ENCODE measurements at places on chromosomes 4 and X. TPM values are rescaled to one million over a fixed set of nuclear protein-coding genes. Genes with fewer than 3 reads are reported as not detected.

DNA sequence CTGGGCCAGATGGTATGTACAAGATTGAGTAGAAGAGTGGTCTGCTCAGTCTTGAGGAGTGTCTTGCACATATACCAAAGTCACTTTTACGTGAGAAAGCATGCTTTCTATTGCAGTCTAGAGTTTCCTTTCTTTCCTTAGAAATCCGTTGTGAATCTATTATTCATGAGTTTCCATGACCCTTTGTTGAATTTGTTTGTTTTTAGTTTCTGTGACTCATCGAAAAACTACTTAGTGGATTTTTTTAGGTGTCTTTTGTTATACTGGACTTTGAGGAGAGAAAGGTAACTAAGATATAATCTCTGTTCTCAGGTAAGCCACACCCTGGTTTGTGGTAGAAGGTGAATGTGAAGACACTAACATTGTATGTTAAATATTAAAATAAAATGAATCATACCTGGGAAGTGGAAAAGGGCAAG, 23.0 kb downstream of the GALNT7 start:
- no peak overlapping the region for H3K27ac ChIP-seq
- no peaks in the 10 kb centered on the region for H3K36me3 ChIP-seq
- DNase-seq: no peak
- no peaks in the 10 kb centered on the region for H3K4me1 ChIP-seq
- no peaks in the 10 kb centered on the region for H3K27me3 ChIP-seq
- no peak overlapping the region for H3K4me3 ChIP-seq

DNA sequence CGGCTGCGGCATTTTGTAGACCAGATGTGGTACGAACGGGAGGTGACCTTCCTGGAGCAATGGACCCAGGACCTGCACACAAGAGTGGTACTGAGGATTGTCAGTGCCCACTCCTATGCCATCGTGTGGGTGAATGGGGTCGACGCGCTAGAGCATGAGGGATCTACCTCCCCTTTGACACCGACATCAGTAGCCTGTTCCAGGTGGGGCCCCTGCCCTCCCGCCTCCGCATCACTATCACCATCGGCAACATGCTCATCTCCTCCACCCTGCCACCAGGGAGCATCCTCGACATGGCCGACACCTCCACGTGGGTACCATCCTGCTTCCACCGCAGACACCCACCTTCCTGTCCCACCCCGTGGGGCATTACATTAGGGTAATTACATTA, 46.2 kb downstream of the SMARCA5 start:
- H3K4me3 ChIP-seq: peak overlapping the region; percentile 51
- no peaks in the 10 kb centered on the region for H3K27me3 ChIP-seq
- H3K36me3 ChIP-seq: no peaks in the 10 kb centered on the region
- peak overlapping the region; percentile 68 for H3K27ac ChIP-seq
- peaks cover 9% of the 10 kb centered on the region for H3K4me1 ChIP-seq

DNA sequence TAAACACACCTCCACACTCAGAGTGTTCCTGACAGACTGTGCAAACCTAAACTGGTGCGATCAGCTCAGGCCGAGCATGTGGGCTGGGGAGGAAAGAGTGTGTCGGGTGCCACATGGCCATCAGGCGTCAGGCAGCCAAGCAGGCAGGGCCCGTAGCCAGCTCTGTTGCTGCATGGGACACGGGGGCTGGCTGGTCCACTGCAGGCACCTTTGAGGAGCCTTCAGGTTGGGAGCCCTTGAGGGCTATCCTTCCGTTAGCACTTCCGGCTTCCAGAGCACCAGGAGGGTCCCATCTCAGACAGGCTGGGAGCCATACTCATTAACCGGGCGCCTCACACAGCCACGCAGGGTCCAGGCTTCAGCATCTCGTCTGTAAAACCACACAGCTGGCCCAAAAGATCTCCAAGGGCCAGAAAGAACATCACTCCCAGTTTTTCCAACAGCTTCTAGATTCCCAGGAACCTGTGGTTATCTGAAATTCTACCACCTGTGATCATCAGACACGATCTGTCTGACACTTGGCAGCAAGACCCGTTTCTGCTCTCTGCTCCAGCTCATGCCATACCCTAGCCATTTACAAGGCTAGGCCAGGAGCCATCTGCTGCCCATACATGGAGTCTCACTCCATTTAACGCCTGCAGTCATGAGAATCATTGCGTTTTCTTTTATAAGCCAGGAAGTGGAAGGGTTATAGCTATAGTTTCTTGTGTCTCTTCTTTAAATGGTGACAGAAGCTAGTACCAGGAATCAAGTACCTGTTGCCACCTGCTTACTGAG, 87.5 kb downstream of the NSUN7 start:
- no peak overlapping the region for H3K4me3 ChIP-seq
- H3K27ac ChIP-seq: peak overlapping the region; percentile 62
- H3K4me1 ChIP-seq: peaks cover 8% of the 10 kb centered on the region
- peaks cover 5% of the 10 kb centered on the region for H3K36me3 ChIP-seq
- DNase-seq: peak; percentile 81

- H3K27me3 ChIP-seq: no peaks in the 10 kb centered on the region
- H3K36me3 ChIP-seq: no peaks in the 10 kb centered on the region
- H3K4me3 ChIP-seq: no peak overlapping the region
- H3K27ac ChIP-seq: no peak overlapping the region
- no peak for DNase-seq
- H3K4me1 ChIP-seq: no peaks in the 10 kb centered on the region
Measured at GRCh38 chr4:125115941-125116340, 198.8 kb upstream of the FAT4 start.

DNA sequence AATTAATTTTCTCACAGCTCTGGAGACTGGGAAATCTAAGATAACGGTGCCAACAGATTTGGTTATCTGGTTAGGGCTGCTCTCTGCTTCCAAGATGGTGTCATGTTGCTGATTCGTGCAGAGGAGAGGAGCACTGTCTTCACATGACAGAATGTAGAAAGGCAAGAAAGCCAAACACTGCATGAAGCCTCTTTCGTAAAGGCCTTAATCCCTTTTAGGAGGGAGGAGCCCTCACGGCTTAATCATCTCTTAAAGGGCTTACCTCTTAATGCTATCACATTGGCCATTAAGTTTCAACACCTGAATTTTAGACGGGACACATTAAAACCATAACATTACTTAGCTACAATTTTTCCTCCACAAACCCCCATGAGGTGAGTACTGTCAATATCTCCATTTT, 174.1 kb downstream of the COX18 start:
- H3K27ac ChIP-seq: peak overlapping the region; percentile 34
- no peaks in the 10 kb centered on the region for H3K27me3 ChIP-seq
- H3K36me3 ChIP-seq: no peaks in the 10 kb centered on the region
- H3K4me3 ChIP-seq: no peak overlapping the region
- no peaks in the 10 kb centered on the region for H3K4me1 ChIP-seq
- no peak for DNase-seq

GRCh38 chr4:114193624-114194399, 214.4 kb upstream of the ARSJ start:
- no peaks in the 10 kb centered on the region for H3K27me3 ChIP-seq
- no peak for DNase-seq
- no peaks in the 10 kb centered on the region for H3K36me3 ChIP-seq
- H3K4me1 ChIP-seq: no peaks in the 10 kb centered on the region
- no peak overlapping the region for H3K27ac ChIP-seq
- no peak overlapping the region for H3K4me3 ChIP-seq

DNA sequence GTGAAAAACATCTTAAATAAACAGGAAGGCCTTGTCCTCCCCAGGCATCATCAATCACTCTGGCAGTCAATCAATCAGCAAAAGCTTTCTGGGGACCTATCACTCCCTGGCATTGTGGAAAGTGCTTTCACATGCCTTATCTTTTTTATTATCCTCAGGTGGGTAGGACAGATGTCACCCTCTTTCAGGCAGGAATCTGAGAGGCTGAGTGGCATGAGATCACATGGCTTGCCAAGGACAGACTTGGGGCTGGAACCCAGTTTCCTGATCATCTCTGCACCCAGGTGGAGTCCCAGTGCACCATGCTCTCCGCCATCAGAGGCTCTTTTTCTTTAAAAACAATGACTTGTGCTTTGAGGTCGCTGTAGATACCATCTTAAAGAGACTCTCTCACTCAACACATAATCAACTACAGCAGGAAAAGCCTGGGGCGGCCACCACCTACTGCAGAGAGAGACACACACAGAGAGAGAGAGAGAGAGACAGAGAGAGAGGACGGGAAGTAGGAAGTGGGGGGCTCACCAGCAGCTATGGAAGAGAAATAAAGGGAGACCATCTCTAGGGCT, 282.7 kb downstream of the PTTG2 start:
- H3K36me3 ChIP-seq: no peaks in the 10 kb centered on the region
- no peak overlapping the region for H3K27ac ChIP-seq
- DNase-seq: no peak

DNA sequence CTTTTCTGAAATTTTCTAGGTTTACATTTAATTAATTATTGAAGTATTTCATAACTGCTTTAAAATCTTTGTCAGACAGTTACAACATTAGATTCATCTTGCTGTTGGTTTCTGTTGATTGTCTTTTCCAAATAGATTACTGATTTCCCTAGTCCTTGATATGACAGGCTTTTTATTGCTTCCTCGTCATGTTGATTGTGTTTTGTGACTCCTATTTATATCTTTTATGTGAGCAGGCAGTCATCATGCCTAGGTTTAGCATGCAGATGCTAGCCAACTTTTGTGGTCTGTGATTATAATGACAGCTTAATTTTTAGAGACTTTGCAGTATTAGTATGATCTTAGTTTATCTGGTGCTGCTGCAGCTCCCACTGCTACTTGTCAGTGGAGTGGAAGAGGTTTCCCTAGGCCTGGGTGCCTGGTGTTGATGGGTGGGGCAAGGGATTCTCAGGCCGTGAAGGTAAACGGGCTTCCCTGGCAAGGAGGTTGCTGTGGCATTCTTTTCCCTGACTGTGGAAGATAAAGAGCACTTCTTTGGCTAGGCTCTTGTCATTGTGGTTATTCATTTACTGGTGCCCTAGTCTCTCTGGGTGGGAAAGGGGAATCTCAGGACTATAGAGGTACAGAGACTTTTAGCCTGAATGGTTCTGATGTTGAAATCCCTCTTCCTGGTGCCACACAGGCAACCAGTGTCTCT, 65.7 kb downstream of the SERPINA7 start:
- H3K4me3 ChIP-seq: no peak overlapping the region
- no peak overlapping the region for H3K27ac ChIP-seq
- no peaks in the 10 kb centered on the region for H3K27me3 ChIP-seq
- DNase-seq: no peak
- H3K4me1 ChIP-seq: no peaks in the 10 kb centered on the region
- H3K36me3 ChIP-seq: no peaks in the 10 kb centered on the region

GRCh38 chrX:18368402-18368801, 13.9 kb upstream of the SCML2 start:
- no peak overlapping the region for H3K27ac ChIP-seq
- H3K4me1 ChIP-seq: no peaks in the 10 kb centered on the region
- no peak for DNase-seq
- H3K36me3 ChIP-seq: no peaks in the 10 kb centered on the region
- no peaks in the 10 kb centered on the region for H3K27me3 ChIP-seq
- H3K4me3 ChIP-seq: no peak overlapping the region

- no peaks in the 10 kb centered on the region for H3K27me3 ChIP-seq
- no peaks in the 10 kb centered on the region for H3K4me1 ChIP-seq
- H3K27ac ChIP-seq: no peak overlapping the region
- no peak for DNase-seq
- no peaks in the 10 kb centered on the region for H3K36me3 ChIP-seq
- H3K4me3 ChIP-seq: no peak overlapping the region
Measured at GRCh38 chrX:130285710-130286109, 17.0 kb upstream of the ZNF280C start.

DNA sequence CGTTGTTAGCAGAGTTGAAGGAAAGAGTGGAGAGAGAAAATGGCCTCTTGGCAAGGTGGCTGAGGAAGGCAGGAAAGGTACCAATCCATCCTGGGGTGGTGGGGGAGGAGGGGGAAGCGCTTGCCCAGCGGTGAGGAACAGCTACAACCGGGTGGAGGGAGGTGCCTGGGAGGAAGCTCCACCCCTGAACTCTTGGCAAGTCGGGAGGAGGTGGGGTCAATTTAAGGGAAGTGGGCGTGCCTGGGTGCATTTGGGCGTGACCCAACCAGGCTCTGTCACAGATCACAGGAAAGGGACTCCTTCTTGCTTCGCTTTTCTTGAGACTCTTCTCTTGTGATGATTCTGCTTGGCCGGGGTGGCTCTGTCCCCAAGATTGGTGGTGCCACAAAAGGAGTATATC, 41.7 kb downstream of the BCORL1 start:
- peak; percentile 86 for DNase-seq
- no peak overlapping the region for H3K27ac ChIP-seq
- H3K27me3 ChIP-seq: no peaks in the 10 kb centered on the region
- H3K4me1 ChIP-seq: peaks cover 12% of the 10 kb centered on the region

- no peak overlapping the region for H3K27ac ChIP-seq
- H3K36me3 ChIP-seq: no peaks in the 10 kb centered on the region
- H3K4me1 ChIP-seq: no peaks in the 10 kb centered on the region
- H3K27me3 ChIP-seq: no peaks in the 10 kb centered on the region
- no peak overlapping the region for H3K4me3 ChIP-seq
- DNase-seq: no peak
Measured at GRCh38 chr4:52014903-52015302, 5.3 kb downstream of the LRRC66 start.

- DNase-seq: no peak
- no peaks in the 10 kb centered on the region for H3K27me3 ChIP-seq
- H3K4me1 ChIP-seq: no peaks in the 10 kb centered on the region
Measured at GRCh38 chr4:39083164-39083563, 21.1 kb downstream of the KLHL5 start.

DNA sequence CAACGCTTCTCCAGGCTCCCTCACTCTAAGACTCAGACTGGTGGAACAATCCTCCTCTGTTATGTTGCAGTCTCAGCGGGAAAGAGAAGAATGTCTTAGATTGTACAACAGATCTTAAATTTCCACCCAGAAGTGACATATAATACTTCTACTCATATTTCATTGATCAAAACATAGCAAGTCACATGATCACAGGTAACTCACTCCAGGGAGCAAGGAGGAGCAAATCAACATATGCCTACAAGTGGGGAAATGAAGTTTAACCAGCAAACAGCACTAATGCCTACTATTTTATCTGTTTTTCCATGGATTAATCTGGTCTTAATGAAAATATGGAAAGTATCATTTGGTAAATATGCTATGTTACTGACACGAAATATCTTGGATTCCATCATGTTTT, 819.8 kb downstream of the CCSER1 start:
- H3K4me1 ChIP-seq: no peaks in the 10 kb centered on the region
- no peaks in the 10 kb centered on the region for H3K27me3 ChIP-seq
- no peak overlapping the region for H3K4me3 ChIP-seq
- H3K36me3 ChIP-seq: no peaks in the 10 kb centered on the region

DNA sequence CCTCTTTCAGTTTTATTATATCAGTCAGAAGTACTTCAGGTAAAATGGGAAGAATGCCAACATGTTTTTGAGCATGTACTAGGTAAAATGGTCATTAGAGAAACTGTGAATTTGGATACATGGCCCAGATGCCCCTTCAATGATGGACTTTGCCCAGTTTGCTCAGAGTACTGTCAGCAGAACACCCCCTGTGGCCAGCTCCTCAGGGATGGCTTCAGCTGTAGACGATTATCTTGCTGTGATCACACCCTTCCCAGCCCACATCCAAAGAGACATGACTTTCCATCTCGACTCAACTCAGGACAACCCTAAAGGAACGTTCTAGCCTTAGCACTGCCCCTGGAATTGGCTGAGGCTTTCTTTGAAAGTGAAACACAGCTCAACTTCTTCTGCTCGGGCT, 439.1 kb downstream of the PACRGL start:
- H3K36me3 ChIP-seq: no peaks in the 10 kb centered on the region
- no peak overlapping the region for H3K4me3 ChIP-seq
- no peaks in the 10 kb centered on the region for H3K4me1 ChIP-seq
- no peak for DNase-seq
- H3K27me3 ChIP-seq: no peaks in the 10 kb centered on the region

Gene DGKK
- not detected for total RNA-seq

Gene AIMP1
- 32.4 TPM for total RNA-seq

Gene HOPX
- total RNA-seq: 51.5 TPM

Gene PRR32
- total RNA-seq: not detected

Gene TCEAL6
- total RNA-seq: 1.8 TPM

Gene GAGE13
- total RNA-seq: not detected

Gene PLAC8
- total RNA-seq: 1.6 TPM
